Naive thymus-derived CD8-positive, alpha-beta T cell (primary cell): ENCODE measurements at places on chromosomes 2 and 18.

DNA sequence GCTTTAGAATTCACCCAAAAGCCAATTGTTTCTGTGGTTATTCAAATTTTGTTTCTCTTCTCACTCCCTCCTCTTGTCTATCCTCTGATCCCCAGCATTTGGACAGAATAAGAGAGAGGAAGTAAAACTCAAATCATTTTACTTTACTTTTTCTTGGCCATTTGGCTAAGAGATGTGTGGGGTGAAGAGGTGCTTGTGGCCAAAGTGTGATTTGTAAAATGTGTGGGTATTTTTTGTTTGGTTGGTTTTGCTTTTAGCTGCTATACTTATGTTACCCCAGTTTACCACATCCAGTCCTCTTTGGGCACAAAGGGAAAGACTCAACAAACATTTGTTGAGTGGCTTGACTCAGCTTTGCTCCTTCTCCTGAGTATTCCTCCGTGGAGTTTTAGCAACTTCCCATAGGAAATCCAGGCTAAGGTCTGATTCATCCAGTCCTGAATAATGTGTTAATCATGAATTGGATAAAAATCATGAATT, 109.1 kb upstream of the CYP1B1 start:
- no peak for DNase-seq

GRCh38 chr18:46310675-46311345, 206.6 kb downstream of the HAUS1 start:
- no peak for DNase-seq

DNA sequence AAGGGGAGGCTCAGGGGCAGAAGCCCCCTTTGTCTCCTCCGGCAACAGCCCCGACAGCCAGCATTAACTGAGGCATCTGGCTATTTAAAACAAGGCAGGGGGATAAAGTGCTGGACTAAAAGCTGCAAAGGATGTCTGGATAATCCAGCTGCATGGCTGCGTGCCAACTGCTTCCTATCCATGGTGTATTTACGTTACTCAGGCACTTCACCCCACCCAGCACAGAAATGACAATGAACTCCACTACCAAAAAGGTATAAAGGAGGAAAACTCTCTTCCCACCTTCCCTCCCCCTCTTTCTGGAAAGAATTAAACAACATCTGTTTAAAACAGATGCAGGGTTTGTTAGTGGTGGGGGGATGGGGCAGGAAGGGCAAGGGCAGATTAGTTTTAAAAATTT, 82.5 kb downstream of the SPRED2 start:
- no peak for DNase-seq

- DNase-seq = no peak
These were observed 69.5 kb downstream of the KIF5C start for GRCh38 chr2:148944536-148944935.

GRCh38 chr2:16840496-16841172, 175.0 kb upstream of the CYRIA start:
- no peak for DNase-seq

DNA sequence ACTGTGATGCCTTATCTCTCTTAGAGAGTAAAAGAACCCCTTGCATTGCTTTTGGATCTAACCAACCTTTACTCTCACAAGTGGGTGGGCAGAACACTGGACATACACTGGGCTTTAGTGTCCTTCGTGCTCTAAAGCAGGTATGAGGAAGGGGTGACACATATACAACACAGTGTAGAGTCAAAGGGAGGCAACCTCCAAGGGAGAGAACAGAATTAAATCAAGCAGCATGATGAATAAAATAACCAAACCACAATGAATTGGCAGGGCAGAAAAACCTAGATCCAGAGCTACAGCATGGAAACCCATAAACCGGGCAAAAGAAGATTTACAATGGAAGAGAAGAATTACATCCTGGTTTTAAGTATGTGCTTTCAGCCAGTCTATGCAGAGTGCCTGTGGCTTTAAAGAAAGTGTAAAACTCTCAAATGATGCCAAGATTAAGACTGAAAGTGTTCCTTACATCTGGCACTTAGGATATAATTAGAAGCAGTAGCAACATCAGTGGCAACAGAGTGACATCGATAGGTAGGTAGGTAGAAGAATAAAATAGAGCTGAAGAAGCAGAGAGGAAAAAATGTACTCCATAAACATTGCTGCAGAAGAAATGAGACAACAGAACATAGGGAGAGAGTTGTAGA, 191.7 kb upstream of the ZC3H15 start:
- no peak for DNase-seq

- DNase-seq = peak; percentile 3
These were observed 41.7 kb downstream of the PLEKHM3 start for GRCh38 chr2:207983641-207984042.

- DNase-seq = no peak
These were observed 38.9 kb downstream of the MRPL33 start for GRCh38 chr2:27810455-27810854.

DNA sequence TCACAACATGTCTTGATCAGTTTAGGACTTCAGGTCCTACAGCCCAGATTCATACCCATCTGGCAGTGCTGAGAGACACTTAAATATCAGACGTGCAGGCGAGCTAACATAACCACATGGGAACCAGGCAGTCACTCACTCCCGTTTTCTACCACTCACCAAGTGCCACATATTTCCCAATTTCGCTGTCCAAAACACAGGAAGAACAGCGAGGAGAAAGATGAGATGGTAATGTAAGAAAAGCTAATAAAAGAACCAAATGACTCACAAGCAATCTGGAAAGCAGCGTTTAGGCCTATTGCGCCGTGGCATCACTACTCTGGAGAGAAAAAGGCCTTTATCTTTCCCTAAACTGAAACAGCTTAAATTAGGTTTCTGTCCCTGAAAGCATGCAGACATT, 647.8 kb upstream of the SLC39A10 start:
- DNase-seq = no peak

DNA sequence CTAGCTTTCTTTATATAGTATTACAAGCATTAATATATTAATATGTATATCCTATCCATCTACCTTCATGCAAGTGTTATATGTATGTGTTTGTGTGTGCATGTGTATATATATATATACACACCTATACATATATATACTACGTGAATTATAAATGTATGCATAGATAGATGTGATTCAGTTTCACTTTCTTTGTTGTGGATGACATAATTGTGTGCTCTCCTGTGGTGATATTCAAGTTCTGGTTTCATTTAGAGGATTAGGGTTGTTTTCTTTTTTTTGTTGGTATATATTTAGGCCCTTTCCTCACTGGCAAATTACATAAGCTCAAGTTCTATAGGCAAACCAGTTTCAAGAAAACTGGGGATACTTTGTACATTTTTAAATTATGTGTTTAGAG, 225.7 kb upstream of the FANCL start:
- no peak for DNase-seq

DNA sequence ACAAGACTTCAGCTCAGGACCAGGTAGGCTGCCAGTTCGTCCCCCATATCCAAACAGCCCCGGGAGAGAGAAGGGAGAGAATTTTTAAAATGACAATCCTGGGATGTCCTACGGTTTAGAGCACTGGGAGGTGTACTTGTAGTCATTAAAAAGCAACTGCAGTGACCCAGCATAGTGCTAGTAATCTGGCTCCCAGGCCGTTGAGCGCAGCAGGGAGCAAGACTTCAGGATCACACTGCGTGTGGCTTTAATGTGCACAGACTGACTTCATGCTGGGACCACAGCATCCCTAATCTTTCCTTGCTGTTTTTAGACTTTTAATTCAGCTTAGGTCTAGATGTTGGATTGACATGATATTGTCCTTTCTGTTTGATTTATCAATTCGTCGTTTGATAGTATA, 219.3 kb upstream of the FOSL2 start:
- DNase-seq = no peak

DNA sequence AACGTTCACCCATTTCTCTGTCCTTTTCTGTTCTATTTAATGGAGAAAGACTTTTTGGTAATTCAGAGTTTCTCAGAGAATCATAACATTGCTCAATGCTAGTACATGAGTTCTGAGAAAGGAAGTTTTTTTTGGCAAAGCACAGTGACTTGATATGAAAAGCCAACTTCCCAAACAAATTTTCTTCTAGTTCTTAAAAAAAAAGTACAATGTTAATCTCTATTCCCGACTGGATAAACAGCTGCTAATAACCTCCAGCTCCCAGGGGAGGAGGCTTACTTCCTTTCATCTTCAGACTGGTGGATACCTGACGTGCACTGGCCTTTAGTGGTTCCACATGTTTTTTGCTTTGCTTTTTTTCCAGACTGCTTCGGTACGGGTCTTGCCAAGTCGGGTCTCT, 284.6 kb upstream of the CCDC68 start:
- no peak for DNase-seq

DNA sequence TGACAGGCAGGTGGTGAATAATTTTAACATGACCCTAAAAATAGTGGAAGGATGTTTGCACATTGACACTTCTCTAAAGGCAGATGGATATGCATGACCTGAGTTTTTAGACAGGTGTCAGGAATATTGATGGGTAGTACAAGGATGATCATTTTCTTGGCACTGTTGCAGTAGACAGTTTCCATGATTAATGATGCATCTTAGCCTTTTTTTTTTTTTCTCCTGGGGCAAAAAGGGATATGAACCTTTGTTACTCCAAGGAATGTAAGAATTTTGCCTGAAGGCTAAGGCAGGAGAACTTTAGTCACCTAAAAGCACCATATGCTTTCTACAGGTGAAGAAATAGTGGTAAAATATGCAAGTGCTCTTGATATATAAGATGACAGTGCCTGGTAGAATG, 136.3 kb upstream of the CAVIN2 start:
- DNase-seq = no peak

DNA sequence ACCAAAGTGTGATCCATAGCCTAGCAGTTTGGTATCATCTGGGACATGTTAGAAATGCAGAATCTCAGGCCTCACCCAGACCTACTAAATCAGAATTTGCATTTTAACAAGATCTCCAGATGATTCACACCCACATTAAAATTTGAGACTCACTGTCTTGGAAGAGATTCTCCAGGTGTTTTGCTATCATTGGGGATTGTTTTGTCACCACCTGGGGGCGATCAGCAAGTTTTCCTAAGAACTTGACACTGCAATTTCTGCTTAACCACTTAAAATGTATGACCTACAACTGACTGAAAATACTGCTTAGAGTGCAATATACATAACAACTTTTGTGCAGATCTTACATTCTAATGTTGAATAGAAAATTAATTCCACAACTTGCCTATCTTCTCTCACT, 18.9 kb upstream of the ITGA4 start:
- no peak for DNase-seq

DNA sequence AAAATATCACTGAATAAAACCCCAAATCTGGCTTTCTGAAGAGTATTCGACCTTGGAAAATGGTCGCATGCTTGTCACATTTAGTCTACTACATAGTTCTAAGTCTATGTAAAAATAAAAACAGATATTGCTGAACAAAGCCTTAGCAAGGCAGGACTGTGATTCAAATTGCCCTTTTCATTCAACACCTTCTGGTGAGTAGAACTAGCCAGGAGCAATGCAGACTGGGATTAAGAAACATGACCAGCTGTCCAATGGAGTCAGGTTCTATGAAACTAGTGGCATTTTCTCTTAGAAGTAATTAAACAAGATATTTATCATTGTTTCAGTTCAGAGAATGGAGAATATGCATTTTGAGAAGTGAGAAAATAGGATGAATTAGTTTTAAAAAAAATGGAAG, 1260.5 kb upstream of the ACVR2A start:
- DNase-seq = no peak

DNA sequence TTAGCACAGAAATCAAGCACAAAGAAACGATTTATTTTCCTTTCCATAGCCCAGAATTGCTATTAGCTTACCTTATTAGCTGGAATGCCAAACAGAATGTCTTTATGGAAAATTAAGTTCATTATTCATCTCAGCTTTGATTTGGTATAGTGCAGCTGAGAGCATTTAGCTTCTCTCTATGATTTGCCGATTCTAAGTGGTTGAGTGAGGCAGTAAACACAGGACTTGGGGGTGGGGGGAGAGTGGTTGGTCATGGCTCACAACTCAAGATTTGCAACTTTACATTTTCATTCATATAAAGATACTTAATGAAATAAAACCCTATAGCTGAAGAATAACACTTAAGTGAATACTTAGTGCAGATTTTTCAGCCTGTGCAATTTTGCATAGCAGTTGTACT, 395.2 kb downstream of the TGIF1 start:
- no peak for DNase-seq

- no peak for DNase-seq
These were observed 37.7 kb upstream of the SMAD2 start for GRCh38 chr18:47968006-47968676.

DNA sequence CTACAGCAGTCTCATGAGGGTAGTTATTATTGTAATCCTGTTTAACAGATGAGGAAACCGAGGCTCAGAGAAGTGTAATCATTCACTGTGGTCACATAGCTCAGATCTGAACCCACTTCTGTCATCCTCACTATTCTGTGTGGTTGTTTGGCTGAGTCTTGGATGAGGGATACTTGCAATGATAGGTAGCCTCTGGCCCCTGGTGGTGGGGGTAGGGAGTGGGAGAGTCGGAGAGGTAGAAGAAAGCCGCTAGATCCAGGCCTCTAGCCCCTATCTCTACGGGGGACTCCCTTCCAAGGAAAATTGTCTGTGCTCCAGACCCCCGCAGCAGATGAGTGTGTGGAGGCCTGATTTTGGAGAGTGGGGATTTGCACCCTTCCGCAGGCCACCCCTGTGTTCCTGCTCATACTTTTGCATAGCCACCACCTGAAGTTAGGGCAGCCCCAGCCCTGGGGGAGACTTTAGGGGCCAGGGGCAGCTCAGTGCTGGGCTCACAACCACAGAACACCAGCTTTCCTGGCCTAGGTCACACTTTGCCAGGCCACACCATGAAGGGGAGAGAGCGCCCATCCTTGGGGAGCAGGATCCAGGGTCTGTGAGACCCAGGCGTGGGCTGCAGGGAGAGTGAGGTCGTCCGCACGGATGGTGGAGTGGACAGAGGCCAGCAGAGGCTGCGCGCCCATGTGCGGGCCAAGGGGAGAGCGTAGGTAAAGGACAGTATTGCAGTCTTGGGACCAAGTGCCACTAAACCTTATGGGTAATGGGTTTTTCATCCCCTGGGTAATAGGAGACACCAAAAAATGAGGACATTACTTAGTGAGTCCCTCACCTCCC, 148.2 kb downstream of the GLI2 start:
- no peak for DNase-seq

DNA sequence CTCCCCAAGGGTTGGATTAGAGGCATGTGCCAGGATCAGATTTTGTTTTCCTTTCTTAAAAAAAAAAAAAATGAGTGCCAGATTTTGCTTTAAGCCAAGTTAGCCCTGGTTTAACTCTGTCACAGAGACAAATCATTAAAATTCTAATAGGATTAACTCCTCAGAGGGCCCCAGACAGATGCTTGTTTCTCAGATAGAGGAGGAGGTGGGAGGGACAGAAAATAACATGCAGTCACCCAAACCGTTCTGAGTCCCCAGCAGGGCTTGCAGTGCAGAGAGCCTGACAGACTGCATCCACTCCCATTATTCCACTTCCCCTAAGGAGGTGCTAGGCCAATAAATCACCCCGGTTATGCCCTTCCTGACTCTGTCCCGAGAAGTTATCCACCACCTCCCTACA, 6.3 kb upstream of the PROKR1 start:
- DNase-seq = no peak

- no peak for DNase-seq
These were observed 136.1 kb downstream of the MCFD2 start for GRCh38 chr2:46779447-46779941.
